ENCODE measurements at places on chromosomes 7 and 10.

DNA sequence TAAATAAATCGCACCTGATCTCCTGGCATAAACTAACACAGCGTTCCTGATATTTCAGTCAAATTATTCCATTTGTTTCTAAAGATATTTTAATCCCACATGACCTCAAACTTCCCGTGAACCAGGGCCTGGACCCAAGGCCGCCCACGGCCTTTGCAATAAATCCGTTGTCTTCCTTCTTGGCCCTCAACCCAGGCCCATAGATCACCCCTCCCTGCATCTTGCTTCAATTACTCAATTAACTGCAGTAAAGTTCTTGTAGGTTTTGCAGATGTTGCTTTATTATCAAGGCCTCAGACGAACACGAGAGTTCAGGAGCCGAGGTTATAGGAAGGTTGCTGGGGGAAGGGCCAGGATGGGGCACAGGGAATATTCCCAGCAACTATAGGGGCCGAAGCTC, 249.4 kb downstream of the RAB11FIP2 start:
- DNase-seq, result no peak

GRCh38 chr10:88152728-88153133, 289.3 kb downstream of the PTEN start:
- DNase-seq, result peak; percentile 86

- no peak for DNase-seq
These were observed 214.3 kb downstream of the SKAP2 start for GRCh38 chr7:26650103-26650502.

DNA sequence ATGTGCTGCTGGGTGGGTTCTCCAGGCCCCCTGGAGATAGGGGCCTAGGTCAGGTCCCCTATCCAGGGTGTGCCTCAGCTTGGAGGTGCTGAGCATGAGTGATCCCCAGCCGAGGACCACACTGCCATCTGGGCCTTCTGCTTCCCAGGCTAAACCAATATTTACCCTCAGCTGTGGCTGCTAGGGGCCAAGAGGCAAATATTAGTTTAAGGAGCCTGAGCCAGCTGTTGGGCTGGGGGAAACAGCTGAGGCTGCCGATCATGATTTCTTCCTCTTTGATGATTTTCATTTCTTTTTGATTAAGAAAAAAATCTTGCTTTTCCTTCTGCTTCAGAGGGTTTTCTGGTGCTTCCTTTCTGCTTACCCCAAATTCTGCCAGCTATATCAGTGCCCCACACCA, 83.4 kb downstream of the NEURL1 start:
- no peak for DNase-seq

- no peak for DNase-seq
These were observed 142.1 kb downstream of the NEURL1 start for GRCh38 chr10:103635580-103635979.

GRCh38 chr7:120583899-120584586, 273.9 kb downstream of the TSPAN12 start:
- no peak for DNase-seq

- DNase-seq, result no peak
These were observed 44.1 kb upstream of the GATAD1 start for GRCh38 chr7:92402920-92403759.

GRCh38 chr7:16604054-16604453, 41.5 kb downstream of the ANKMY2 start:
- DNase-seq, result no peak

- DNase-seq, result no peak
These were observed 73.0 kb downstream of the TFPI2 start for GRCh38 chr7:93817526-93817925.

DNA sequence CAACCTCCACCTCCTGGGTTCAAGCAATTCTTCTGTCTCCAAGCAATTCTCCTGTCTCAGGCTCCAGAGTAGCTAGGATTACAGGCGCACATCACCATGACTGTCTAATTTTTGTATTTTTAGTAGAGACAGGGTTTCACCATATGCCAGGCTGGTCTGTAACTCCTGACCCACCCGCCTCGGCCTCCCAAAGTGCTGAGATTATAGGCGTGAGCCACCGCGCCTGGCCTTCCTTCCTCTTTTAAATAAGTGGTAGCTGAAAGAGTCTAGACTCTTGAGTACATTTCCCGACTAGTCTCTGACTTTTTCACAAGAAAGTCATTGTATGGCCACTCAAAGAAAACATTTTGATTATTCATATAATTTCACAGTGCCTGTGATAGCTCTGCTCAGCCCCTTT, 636.2 kb upstream of the ANKRD30A start:
- no peak for DNase-seq

DNA sequence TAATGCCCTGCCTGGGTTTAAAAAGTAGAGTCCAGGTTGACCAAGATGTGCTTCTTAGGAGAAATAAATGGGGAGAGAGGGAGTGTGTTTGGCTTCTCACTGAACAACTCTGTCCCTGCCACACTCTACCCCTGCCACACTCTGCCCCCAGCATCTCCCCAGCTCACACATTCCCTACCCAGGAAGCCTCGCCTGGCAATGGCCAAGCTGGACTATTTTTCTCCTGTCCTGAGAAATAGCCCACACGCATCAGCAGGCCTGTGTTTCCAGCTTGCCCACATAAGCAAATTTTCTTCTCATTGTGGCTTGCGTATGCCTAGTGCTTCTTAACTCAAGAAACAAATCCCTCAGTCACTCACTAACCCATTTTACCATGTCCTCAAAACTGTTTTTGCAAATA, 1.8 kb downstream of the LRRC18 start:
- no peak for DNase-seq

GRCh38 chr10:6225263-6225814, 22.6 kb downstream of the PFKFB3 start:
- DNase-seq, result no peak

DNA sequence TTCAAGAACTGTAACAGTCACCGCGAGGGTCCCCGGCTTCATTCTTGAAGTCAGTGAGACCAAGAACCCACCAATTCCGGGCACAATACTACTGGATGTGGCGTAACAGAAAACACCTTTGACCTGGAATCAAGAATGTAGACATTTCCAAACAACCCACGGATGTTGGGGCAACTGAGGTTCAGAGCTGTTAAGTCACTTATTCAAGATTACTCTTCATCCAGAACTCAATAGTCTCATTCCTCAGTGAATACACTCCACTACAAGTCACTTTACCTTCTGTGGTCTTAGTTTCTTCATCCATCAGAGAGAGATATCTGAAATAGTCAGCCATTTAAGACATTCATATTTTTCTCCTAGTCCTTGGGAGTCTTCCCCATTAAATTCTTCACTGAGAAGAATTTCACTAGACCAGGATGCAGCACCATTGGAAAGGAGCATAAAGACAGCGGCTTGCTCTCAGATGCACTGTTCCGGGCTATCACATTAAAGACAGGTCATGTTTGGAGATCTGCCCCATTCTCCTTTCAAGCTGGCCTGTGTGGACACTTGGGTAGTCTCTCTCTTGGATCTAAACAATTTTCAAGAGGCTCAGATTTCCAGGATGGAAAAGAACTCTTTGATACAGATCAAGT, 32.3 kb upstream of the ARID5B start:
- no peak for DNase-seq

DNA sequence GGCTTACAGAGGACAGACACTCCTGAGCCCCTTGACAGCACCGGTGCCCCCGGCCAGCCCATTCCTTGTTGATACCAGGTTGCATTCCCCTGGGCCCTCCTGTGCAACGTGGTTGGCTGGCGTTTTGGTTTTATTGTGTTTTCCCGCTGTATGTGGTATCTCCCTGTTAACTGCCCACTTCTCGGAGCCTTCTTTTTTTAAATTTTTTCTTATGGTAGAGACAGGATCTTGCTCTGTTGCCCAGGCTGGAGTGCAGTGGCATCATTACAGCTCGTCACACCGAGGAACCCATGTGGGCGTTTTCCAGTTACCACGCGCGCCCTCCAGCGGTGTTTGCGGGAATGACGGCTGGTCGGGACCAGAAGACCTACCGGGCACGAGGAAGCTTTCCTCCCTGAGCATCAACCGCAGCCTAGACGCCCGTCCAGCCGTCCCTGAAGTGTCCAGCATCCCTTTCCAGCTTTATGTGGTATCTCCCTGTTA, 16.9 kb upstream of the ZFAND2A start:
- peak; percentile 87 for DNase-seq

GRCh38 chr7:153193144-153193595, 433.6 kb downstream of the ACTR3B start:
- peak; percentile 10 for DNase-seq

DNA sequence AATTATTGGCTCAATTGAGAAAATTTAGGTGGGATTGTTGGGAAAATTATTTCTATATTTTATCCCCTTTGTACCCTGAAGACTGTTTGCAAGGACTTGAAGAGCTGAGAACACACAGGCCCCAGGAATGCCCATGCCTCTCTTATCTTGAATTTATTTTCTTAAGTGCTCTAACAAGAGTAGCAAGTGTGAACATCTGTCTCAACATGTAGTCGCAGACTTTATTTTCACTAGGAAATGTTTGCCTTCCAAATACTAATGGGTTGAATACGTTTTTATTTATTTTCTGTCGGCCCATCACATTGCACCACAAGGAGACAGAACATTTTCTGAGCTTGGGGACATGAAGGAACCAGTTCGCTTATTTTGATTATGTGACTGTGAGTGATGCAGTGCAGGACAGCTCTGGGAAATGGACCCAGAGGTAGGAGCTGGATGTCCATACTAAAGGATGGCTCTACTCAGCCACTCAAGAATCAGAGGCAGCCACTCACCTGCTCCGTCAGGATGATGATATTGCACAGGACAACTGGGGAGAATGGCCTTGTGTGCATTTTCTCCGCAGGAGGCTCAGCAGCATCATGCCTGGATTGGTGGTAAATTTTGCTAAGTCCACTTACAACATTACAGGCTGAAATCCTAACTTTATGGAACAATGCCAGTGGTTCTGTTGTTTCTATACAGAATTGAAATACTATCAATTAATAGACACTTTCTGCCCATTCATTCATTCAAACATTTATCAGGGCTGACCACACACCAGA, 332.7 kb downstream of the FGFR2 start:
- DNase-seq, result no peak

GRCh38 chr10:46555713-46556514, 544 bp downstream of the GPRIN2 start:
- no peak for DNase-seq

Measured in activated CD4-positive, alpha-beta T cell treated with anti-CD3 and anti-CD28 coated beads, Interleukin-2, Interleukin-4, amounts not matched to agents 100 ng/mL and 50 ng/mL, durations not matched to agents 16 hours and 8 hours (primary cell).